Iris pigment epithelial cell (primary cell): ENCODE measurements at places on chromosomes 6 and 20.

- DNase-seq, result no peak
Observed at GRCh38 chr6:94478133-94479005, 1059.0 kb upstream of the EPHA7 start.

DNA sequence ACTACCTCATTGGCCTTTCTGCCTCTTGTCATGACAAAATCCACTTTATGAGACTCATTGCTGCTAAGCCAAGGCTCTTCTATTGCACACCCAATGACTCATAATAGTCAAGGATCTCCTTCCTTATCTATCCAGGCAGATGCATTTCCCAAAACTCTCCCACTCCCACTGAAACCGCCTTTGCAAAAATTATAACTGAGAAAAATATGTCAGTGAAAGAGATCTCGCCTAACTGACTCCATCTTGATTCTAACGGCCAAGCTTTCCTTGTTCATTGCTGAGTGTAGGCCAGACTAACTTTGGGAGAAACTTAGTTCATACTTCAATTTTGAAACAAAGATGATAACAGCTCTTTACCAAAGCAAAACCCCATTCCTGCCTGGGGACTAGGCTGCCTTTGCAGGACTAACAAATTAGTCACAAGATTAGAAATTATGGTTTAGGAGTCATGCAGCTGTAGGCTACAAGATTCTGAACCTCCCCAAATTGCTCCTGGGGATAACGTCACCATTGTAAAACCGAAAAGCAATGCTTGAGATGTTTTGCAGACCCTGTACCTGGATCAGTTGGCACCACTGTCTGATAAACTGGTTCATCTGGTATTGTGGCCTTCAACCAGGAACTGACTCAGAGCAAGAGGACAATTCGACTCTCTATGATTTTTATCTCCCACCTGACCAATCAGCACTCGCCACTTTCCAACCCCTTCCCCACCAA, 47.1 kb downstream of the HAO1 start:
- no peak for DNase-seq

DNA sequence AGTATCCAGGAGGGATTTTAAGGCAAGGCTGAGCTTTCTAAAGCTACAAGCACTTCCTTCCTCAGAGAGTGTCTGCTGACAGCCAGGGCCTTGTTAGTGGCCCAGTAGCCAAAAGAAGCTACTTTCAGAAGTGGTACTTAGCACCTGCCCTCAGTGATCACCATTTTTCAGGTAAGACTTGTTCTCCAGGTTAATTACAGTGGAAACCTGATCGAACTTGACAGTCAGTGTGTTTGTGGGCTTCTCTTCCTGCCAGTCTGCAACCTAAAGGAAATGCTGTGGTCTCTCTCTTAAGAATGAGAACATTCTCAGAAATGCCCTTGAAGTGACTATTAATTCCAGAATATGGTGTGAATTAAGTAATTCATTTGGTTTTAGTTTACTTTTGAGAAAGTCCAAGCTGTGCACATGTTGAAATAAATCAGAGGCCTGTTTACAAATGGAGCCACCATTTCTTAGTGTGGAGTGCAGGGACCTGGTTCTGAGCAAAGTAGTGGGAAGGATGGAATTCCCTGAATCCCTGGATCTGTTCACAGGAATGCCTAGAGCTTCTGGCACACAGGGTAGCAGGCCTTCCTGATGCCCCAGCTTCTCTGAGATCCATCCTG, 185.3 kb upstream of the AGPAT4 start:
- no peak for DNase-seq

DNA sequence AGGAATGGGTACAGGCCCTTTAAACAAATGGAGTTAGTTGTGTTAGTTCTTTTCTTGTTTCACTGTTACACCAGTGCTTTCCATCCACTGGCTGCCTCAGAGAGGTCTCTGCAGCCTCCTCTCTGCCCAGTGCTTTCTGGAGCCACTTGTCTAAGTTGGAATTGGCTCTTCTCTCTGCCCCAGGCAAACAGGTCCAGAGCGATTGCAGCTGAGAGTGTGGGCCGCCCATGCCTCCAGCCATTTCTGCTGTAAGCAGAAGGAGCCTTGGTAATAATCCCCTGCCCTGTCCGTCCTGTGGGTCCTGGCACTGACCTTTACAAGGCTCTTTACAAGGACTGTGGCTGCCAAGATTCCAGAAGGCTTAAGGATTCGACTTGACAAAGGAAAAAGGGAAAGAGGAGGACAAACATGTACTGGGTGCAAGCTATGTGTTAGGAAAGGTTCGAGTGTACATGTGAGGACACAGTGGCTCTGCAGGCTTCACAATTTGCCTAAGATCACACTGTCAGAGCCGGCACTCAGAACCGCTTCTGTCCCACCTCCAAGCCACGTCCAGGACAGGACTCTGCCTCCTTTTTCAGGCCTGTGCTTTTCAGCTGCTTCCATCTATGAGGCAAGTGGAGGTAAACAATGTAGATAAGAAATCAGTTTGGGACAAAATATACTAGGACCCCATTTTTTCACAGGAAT, 88.5 kb downstream of the POPDC3 start:
- no peak for DNase-seq

DNA sequence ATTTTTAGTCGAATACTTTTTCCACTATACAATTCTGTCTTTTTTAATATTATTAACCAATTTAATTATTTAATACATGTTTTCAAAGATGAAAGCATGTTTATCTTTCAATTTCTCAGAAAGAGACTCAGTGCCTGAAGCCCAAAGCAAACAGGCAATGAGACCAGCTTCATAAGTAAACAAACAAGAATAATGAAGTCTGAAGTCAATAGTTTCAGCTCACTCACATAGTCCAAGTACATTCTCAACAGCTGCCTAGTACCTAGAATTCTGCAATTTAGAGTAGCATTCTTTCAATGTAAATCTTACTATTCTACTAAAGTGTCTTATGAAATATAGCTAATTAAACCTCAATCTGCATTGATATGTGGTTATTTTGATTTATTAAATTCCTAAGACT, 626.5 kb upstream of the NRSN1 start:
- DNase-seq, result no peak

- DNase-seq, result no peak
Observed at GRCh38 chr20:23586735-23587525, 18.6 kb upstream of the CST9L start.

GRCh38 chr6:34349211-34349610, 43.3 kb downstream of the NUDT3 start:
- peak; percentile 42 for DNase-seq
